ENCODE measurements at places on chromosomes 5 and 9.

DNA sequence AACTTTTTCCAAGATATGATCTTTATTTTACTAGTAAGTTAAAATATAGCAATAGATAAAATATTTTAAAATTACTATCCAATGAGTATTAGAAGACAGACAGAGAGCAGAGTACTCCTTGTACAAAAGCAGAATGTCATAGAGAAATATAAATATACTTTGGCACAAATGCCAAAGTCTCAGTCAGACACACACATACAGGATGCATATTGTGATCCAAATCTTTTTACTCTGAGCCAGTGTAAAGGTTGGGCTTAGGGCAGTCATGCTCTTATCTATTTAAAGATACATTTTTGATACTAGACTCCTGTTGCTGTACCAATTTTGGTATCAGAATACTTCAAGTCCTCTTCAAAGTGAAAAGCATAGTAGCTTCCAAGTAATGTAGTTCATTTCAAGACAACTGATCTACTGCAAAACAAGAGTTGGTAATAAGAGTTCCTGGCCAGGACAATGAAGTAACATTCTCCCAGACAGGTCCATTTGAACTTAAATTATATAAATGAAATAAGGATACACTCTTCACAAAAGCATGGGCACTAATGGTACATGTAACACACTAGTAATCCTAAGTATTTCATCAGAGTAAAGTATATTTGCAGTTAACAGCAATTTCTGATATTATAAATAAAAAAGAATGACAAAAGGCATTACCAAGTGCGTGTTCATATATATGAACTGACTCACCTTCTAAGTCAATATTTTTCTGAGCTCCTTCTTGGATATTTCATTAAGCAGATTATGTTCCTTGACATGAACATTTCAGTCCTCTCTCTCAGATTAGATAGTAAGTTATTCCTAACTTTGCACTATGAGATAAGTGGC is 10.5 kb downstream of the PFDN1 start:
- no peak for DNase-seq

- no peak for DNase-seq
Observed at GRCh38 chr5:134148986-134149539, 27.7 kb downstream of the SKP1 start.

DNA sequence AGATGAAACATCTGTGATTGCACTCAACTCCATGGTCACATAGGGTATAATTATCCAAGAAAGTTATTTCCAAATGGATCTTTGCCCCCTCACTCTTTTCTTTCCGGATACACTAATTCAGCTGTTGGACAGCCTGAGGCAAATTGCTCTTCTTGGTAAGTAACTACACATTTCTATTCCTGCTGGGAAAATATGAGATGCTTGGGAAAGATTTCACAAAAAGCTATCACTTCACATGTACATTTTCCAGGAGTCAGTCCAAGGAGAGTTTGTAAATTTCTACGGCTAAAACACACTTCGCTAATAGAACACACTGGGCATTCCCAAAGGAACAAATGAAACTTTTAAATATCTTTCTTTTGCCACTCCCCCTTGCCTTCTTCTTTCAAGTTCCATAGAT is 123.0 kb upstream of the GRIA1 start:
- DNase-seq = no peak

- no peak for DNase-seq
Observed at GRCh38 chr5:67283275-67283987, 86.8 kb upstream of the CD180 start.

GRCh38 chr5:172932313-172933017 is 26.8 kb upstream of the RPL26L1 start:
- peak; percentile 46 for DNase-seq

DNA sequence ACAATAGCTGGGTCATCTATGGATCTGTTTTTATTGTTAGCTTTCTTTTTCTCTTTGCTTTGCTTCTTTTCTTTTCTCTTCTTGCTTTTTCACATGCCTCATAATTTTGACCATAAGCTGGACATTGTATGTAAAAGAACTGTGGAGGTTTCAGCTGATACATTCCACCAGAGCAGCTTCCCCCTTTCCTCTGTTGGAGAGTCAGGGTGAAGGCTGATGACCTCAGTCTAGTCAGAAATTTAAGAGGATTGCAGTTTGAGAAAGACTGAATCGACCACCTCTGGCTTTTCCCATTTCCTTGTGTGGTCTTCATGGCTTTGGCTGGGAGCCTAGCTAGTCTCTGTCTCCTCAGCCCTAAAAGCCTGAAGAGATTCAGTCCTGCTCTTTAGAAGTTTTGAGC is 42.0 kb downstream of the KCNIP1 start:
- DNase-seq = no peak

- no peak for DNase-seq
Observed at GRCh38 chr5:150782850-150783249, 4.3 kb downstream of the SMIM3 start.

DNA sequence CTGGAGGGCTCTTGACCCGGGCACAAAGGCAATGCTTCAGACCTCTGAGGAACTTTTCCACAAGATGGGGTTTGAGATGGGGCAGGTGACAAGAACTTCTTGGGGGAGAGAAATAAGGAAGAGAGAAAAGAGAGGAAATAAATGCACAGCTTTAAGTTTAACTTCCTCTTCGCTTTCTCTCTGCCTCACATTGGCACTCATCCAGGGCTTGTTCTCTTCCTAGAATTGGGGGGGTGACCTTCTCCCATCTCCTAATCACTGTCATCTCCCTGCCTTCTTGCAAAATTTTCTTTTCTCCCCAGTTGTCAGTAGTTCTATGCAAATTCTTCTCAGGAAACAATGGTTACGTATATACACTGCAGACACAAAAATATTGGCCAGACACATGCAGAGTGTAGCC is 19.1 kb upstream of the ADCY2 start:
- DNase-seq = peak; percentile 70

GRCh38 chr5:169080448-169080911 is 220.5 kb downstream of the SLIT3 start:
- no peak for DNase-seq

DNA sequence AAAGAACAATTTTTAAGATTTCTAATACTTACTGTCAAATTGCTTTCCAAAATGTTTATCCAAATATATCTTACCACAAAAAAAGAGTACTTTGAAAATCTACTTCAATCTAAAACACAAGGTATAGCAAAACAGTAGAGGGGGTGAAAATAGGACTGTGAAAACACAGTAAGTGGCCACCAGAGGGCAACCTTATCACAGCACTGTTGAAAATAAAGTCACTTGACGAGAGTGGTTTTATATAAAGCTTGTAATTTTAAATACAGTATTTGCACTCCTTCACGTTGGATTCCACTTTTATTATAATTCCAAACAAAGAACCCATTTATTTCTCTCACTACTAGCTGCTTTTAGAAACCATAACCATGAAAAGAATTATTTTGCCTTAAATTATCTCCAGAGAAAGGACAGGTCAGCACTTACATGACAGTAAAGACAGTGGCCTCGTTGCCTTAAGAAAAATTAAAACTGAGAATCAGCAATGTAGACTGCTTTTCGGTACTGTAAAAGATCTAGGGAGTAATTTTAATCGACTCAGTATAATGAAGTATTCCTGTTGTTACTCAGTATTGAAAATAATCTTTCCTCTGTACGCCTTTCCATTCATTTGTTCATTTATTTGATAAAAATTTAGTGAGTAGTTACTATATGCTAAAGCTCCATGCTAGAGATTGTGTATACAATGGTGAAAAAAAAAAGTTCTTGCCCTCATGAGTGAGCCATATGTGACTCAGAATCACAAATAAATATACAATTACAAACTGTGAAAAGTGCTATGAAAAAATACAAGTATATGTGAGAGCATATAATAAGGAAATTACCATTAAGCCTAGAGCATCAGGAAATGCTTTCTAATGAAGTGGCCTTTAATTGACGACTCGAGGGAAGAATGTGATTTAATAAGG is 40.0 kb upstream of the CDK5RAP2 start:
- DNase-seq = peak; percentile 85

GRCh38 chr5:36778336-36778735 is 98.2 kb upstream of the NIPBL start:
- no peak for DNase-seq

GRCh38 chr5:171023508-171023907 is 161.7 kb downstream of the RANBP17 start:
- no peak for DNase-seq

DNA sequence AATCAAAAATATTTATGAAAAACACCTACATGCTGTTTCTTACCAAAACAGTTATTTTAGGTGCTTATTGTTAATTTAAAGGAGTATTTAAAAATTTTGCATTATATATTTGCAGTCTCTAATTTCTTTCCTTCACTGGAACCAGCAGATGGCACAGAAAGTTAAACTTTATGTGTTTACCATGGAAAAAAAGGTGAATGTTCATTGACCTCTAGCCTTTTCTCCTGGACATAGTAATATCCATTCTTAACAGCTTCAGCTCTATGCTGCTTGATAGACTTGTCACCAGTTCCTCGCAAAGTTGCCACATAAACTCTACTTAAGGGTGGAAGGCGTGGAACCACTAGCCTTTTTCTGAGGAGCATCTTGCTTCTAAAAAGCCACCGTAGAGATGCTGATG is 38.7 kb upstream of the NUDT12 start:
- no peak for DNase-seq

DNA sequence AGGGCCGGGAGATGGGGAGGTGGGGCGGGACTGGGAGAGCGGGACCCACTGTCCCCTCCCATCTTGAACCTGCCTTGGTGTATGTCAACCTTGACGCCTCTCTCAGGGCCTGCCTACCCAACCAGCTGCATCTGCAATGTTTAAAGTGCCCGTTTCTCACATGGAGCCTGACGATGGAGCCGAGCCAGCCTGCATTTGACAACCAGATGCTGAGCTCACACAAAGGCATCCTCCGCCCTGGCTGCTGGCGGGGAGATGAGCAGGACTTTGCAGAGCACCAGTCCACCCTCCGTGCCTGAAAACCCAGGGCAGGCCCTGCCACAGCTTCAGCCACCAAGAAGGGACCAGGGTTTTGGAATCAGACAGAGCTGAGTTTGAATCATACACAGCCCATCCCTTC is 141.1 kb upstream of the SMIM23 start:
- DNase-seq = no peak

- DNase-seq = no peak
Observed at GRCh38 chr5:81639556-81639955, 111.3 kb downstream of the SSBP2 start.

DNA sequence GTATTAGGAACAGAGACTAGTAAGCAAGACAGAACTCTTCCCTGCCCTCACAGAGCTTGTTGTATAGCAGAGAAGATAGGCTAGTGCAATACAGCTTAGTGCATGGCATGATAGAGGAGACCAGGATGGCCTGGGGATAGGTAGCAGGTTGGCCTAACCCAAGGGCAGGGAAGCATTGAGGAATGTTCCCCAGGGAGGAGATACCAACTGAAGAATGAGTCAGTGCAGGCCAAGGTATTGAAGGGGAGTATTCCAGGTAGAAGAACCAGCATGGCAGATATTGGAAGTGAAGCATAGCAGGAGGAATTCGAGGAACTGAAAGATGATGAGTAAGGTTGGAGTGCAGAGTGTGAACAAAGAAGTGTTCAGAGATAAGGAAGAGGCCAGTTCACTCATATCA is 138.6 kb upstream of the DHFR start:
- DNase-seq = peak; percentile 12

GRCh38 chr9:14327036-14327435 is 13.1 kb upstream of the NFIB start:
- DNase-seq = no peak

- no peak for DNase-seq
Observed at GRCh38 chr5:133387621-133388020, 224.7 kb downstream of the FSTL4 start.

- DNase-seq = no peak
Observed at GRCh38 chr5:139687656-139688055, 39.5 kb downstream of the CXXC5 start.

DNA sequence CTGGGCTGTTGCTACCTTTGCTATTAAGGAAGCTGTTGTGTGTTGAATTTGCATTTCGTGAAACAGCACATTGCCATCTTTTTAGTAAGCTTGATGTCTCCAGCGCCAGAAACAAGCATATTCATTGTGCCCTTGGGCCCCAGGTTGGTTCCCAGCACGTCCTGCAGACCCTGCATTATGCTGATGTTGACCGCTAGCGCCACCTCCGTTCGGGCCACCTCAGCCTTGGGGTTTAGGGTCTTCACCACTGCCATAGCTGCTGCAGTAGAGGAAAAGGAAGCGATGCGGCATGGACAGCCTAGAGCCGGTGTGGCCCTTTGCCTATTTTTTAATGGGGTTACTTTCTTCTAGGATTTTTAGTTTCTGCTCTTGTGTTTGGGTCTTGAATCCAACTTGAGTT is 23.8 kb upstream of the OTULIN start:
- no peak for DNase-seq

GRCh38 chr5:6404129-6404528 is 25.8 kb upstream of the MED10 start:
- no peak for DNase-seq

GRCh38 chr5:125005266-125005665 is 258.8 kb upstream of the ZNF608 start:
- no peak for DNase-seq

- no peak for DNase-seq
Observed at GRCh38 chr9:120621941-120622340, 42.0 kb upstream of the CDK5RAP2 start.

- DNase-seq = no peak
Observed at GRCh38 chr9:77498891-77499290, 149.2 kb downstream of the GNA14 start.

GRCh38 chr5:160621526-160621925 is 199.9 kb downstream of the PTTG1 start:
- peak; percentile 12 for DNase-seq

GRCh38 chr5:8528106-8528505 is 659.2 kb downstream of the MTRR start:
- no peak for DNase-seq

DNA sequence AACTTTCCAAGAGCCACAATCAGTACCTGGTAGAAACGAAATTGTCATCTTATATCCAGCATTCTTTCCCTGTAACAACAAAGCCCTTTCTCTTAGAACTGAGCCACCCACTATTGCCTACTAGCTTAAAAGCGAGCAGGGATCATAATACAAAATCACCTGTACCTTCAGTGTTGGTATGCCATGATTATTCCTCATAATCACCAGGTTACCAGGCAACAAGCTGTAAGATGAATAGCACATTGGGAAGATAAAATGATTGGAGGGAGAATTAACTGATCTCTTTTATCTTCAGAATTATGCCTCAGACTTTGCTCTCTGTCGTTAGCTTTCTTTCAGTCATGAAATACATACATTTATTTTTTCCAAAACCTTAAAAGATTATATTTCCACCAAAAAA is 345.6 kb downstream of the PRELID2 start:
- DNase-seq = no peak

- DNase-seq = no peak
Observed at GRCh38 chr9:73155377-73155776, 3.7 kb downstream of the ANXA1 start.

- DNase-seq = no peak
Observed at GRCh38 chr5:75324791-75325190, 12.2 kb upstream of the HMGCR start.

All from OCI-M1 (cell line).